NAMALWA (cell line): ENCODE measurements at places on chromosomes 11 and 22.

- no peak for DNase-seq
Measured at GRCh38 chr11:109140857-109141515, 281.0 kb upstream of the C11orf87 start.

- DNase-seq: no peak
Measured at GRCh38 chr11:43737201-43737590, 56.7 kb downstream of the HSD17B12 start.

DNA sequence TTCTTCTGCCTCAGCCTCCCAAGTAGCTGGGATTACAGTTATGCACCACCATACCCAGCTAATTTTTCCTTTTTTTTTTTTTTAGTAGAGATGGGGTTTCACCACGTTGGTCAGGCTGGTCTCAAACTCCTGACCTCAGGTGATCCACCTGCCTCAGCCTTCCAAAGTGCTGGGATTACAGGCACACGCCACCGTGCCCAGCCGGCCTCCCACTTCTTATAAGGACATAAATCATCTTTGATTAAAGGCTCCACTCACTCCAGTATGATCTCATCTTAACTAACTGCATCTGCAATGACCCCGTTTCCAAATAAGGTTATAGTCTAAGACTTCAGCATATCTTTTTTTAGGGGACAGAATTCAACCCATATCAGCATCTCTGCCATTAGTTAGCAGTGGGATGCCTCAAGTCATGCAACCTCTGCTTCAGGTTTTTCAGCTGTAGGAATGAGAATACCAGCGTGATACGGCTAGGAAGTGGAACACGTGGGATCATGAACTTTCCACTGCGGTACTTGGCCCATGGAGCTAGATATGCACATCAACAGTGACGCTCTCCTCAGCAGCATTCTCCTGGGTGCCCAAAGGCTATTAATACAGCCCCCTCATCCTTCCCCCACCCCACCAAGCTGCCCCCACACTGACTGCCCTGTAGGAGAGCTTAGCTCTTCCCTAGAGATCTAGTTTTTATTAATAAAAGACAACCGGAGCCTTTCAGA lies 41.4 kb downstream of the MCHR1 start:
- no peak for DNase-seq

- DNase-seq: peak; percentile 75
Measured at GRCh38 chr11:101880222-101880621, 34.6 kb upstream of the CEP126 start.

DNA sequence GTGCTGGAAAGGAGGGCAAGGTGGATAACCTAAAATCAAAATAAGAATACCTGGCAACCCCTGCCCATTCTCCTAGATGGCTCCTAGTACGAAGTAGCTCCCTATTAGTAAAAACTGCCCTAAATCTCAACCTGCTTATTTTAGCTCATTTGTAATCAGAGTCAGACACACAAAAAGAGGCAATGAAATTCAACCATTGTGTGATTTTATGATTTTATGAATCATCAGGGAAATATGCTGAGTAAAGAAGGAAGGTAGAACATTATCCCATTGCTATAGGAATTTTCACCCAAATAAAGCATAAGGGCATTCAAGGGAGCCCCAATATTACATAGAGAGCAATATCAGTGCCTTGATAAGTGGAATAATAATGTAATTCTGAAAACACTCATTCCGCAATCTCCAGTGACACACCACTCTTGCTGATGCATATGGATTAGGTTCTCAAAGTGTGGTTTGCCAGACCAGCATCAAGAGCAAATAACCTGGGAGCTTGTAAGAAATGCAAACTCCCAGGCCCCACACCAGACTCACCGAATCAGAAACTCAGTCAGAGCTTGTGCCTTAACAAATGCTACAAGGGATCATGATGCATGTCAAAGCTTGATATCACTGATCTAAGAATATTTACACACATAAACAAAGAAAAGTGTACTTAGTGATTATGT lies 789.6 kb downstream of the DLG2 start:
- no peak for DNase-seq

DNA sequence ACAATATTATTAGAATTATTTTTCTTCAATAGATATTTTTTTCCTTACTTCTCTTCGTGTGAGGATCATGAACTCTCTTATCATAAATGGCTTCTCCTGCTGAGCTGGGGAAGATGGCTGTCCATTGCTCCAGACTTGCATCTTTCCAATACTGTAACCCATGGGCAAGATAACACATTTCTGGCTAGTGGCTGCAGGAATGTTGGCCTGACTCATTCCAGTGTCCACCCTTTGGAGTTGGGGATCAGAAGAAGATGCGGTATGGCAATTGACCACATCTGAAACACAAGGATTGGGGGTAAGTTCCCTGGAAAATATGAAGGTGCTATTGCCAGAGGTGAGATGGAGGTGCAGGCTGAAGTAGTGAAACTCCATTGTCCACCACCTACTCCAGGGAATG lies 92.8 kb downstream of the FAR1 start:
- DNase-seq: no peak

DNA sequence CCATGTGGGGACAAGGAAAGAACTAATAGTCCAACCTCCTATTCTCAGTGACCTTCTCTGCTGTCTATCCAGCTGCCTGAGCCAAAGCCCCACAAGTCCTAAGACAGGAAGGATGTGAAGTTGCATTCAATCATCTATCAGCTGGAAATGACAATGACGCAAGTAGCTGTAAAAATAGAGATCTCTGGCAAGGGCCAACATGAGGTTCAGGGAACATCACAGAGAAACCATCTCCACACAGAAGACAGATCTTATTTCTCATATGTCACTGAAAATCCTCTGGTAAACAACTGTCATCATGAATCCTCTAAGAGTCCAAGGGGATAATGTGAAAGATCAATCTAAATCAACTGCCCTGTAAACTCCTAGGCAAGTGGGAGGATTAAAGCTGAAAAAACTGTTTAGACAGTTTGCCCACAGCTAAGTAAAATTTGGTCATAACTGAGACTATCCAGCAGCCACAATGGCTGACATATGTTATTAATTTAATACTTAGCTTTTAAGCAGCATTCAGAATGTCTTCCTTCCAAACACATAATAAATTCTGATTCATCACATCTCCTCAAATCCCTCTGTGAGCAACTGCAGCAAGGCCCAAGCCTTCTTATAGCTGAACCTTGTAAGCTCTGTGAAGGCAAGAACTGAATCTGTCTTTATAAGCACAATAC lies 52.1 kb downstream of the ALG9 start:
- DNase-seq: no peak

DNA sequence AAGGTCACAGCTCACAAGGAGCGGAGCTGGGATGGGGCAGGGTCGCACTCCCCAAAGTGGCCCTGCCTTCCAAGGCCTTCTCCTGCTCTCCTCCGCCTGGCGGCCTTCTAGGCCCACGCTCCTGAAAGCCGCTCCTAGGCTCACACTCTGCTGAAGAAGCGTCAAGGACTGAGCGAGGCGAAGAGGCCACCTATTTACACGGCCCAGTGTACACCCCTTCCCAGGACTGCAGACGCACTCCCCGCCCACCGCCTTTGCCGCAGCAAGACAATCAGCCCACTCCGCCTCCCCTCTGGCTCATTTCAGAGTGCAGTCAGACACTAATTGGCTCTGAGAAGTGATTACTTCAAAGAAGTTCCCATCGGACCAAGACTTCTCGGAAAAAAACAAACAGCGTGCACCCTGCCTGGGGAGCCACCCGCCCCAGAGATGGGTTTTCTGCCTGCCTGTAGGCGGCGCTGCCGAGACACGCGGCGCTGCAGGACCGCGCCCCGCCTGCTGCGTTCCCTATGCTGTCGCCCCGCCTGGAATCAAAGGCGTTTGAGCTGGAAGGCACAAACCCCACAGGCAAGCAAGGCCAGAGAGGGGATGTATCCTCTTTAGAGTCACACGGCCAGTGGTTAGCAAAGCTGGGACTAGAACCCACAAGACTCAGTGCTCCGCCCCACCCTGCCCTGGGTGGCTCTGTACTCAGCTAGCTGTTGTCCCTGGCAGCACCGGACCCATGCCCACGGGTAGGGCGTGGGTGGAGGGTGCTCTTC lies 414.8 kb downstream of the BUD13 start:
- no peak for DNase-seq

DNA sequence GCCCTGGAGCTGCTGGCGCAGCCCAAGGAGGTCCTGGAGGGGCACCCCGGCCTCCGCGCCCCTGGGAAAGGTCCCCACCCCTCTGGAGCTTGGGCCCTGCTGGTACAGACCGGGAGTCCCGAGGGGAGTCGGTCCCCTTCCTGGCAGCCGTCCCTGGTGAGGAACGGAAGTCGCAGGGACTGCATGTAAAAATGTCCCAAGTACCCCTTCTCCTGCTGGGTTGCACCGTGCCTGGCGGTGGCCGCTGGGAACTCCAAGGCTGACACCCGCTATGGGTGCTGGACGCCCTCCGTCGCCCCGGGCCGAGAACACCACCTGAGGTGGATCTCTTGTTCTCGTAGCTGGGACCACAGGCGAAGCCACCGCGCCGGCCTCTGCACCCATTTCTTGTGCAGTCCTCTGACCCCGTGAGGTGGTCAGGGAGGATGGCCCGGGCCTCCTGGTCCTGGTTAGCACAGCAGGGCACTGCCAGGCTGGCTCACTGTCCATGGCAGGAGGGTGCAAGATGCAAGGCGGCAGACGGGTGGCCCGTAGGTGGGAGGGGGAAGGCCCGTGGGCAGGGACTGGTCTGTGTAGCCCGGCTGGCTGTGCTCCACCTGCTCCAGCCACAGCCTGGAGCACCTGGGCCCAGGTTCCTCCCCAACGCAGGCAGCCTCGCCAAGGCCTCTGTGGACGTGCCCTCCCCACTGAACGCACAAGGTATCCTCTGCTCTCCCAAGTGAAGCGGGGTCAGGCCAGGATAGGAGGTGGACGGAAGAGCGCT lies 165.2 kb downstream of the IGLL1 start:
- DNase-seq: no peak

DNA sequence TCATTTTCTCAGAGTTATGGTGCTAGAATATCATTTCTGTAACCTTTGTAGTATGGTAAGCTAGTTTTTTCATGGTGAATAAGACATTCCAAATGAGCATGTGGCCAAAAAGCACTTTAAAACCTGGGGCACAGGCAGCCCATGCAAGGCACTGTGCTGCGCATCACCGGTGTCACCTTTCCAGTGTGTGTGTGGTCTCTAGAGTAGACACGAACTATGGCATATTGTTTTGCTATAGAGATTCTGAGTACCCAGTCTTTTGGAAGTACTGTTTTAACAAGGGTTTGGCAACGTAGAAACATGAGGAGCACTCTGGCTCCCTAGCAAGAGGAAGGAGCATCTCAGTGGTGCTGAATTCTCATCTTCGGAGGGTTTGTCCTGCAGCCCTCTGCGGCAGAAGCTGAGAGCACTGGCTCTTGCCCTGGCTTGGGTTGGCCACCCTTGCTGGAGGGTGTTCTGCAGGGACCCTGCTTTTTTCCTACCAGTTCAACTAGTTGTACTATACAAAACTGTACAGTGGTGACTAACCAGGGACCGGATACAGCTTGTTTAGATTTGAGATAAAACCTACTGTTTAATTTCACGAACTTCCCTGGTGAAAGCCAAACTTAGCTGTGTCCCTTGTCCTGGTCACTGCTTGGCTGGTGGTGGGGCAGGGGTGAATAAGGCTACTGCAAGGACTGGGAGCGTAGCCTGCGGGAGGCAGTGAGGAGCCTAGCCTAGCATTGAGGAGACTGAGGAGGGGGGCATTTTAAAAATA lies 135.7 kb downstream of the ATXN10 start:
- DNase-seq: no peak

GRCh38 chr11:117514256-117514655 lies 186.6 kb downstream of the CEP164 start:
- DNase-seq: no peak

DNA sequence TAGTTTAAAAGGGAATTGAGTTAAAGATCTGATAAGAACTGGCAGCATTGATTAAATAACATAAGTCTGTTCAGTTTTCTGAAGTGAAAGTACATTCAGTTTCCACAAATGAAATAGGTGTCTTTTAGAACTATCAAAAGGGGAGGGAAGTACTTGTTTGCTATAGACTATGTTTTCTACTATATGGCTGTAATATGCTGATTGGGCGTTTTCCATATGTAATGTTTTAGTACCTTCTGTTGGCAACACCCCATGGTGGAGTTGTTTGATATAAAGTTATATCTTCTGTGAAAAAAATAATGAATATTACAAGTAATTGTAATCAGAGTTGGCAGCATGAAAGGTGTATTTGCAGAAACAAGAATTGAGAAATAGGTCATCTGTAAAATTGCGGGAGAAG lies 237.6 kb downstream of the JRKL start:
- no peak for DNase-seq

DNA sequence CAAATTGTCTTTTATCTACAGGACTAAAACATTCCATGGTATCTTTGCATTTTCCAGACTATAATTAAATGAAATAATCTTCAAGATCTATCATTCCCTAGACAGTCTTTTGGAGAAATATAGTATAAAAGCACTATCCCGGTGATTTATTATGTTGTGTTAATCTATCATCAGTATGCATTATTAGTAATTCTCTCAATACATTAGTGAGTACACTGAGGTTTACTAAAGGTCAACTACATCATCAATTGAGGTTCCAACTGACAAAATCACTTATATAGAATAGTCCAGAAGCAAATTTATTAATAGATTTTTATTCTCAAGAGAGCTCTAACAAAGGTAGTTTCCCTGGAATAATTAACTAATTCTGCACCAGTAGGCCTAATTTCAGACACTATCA lies 169.6 kb downstream of the KCNA4 start:
- no peak for DNase-seq

- DNase-seq: no peak
Measured at GRCh38 chr11:70521475-70522308, 123.4 kb downstream of the CTTN start.

DNA sequence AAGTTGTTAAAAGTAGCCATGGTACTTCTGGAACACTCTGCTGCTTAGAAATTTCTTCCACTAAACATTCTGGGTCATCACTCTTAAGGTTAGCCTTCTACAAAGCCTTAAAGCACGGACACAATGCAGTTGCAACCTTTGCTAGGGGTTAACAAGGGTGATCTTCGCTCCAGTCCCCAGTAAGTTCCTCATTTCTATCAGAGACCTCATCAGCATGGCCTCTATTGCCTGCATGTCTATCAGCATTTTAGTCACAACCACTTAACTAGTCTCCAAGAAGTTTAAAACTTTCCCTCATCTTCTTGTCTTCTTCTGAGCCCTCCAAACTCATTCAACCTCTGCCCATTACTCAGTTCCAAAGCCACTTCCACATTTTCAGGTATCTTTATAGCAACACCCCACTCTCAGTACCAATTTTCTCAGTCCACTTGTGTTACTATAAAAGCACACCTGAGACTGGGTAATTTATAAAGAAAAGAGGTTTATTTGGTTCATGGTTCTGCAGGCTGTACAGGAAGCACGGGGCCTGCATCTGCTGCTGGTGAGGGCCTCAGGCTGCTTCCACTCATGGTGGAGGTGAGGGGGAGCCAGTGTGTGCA lies 48.7 kb upstream of the TH start:
- DNase-seq: no peak
